Activated CD4-positive, CD25-positive, alpha-beta regulatory T cell treated with anti-CD3 and anti-CD28 coated beads, Interleukin-2, amount 50 U/mL, for 72 hours (primary cell): ENCODE measurements at places on chromosomes 6 and 20.

GRCh38 chr6:42332916-42333315, 115.3 kb upstream of the MRPS10 start:
- no peak for DNase-seq

- no peak for DNase-seq
These were observed 37.8 kb upstream of the ANKEF1 start for GRCh38 chr20:9996944-9997343.

DNA sequence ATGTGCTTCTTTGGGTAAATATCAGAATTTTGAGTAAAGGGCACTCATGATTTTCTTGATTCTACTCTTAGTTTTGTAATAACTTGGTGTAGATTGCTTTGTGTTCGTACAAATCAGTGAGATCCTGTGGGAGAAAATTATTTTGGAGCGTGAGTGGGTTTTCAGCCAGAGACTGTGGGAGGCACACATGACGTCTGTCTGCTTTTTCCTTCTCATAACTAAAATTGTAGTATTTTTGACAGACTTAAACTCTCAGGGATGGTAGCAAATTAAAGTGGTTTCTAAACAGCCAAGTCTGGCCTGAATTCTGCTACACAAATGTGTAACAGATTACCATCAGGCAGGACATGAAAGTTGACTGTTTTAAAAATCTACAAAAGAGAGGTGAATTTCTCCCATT, 222.6 kb downstream of the OTOR start:
- DNase-seq = no peak

DNA sequence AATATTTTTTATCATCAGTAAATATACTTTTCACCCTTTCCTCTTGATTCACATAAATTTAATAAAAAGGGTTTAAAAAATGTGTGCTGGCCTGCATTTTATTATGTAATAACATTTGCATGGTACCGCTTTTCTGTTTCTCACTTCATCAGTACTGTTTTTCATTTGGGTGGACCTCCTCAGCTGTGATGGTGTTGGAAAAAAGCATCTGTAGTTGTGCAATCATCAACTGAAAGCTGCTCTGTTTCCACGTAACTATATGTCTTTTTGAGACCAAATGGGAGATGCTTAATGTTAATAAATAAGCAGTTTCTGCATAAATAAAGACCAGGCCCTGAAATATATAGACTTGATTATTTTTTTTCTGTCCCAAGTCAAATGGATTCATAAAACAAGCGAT, 31.6 kb upstream of the CENPW start:
- DNase-seq = no peak

DNA sequence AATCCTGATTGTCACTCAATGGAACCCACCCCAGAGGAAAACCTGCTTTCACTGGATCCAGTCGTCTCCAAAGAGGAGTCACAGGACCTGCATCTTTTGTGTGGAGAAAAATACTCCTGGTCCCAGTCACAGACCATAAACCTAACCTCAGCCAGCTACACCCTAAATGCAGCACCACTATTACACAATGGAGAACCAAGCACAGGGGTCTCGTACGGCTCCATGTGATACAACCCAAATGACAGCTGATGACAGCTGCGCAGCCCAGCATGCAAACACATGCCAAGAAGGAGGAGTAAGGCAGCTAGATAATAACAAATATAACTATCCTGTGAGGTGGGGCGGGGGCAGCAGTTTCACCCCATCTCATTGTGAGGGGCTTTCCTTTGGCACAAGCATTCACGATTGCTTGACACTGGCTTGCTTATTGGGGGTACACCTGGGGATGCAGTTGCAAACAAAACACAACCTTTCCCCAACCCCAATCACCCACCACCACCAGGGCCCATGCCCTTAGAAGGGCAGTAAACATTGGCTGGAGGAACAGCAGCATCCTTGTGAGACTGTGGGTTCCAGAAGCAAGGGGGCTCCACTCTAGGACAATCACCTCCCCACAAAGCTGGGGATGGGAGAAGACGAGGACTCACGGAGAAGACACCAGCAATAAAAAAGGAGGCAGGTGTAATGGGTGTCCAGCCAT, 51.5 kb downstream of the TRERF1 start:
- DNase-seq = no peak

GRCh38 chr6:29887330-29887818, 55.0 kb upstream of the HLA-A start:
- peak; percentile 36 for DNase-seq

GRCh38 chr6:91042656-91043055, 455.8 kb upstream of the MAP3K7 start:
- no peak for DNase-seq

GRCh38 chr20:51022803-51023616, at the start of gene KCNG1:
Gene KCNG1 (minus strand): TSS chr20:51023107. CDS start chr20:51010338, 12,769 bp downstream.
- DNase-seq = peak; percentile 37

- DNase-seq = no peak
These were observed 49.2 kb downstream of the GMDS start for GRCh38 chr6:2196079-2196679.

DNA sequence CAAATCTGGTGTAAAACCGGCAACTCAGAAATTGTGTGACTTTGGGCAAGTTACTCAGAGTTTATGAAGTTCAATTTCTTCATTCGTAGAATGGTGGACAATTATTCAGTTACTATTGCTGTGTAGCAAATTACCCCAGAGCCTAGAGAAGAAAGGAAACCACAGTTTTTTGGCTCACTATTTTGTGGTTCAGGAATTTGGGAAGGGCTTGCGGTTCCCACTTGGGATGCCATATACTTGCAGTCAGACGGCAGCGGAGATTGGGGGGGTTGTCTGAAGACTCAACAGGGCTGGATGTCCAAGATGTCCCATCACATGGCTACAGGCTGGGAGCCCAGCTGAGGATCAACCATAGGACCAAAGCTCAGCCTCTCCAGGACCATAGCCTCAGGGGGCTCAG, 108.1 kb downstream of the PCSK2 start:
- no peak for DNase-seq

GRCh38 chr20:37220731-37221130, 40.9 kb downstream of the GHRH start:
- no peak for DNase-seq

DNA sequence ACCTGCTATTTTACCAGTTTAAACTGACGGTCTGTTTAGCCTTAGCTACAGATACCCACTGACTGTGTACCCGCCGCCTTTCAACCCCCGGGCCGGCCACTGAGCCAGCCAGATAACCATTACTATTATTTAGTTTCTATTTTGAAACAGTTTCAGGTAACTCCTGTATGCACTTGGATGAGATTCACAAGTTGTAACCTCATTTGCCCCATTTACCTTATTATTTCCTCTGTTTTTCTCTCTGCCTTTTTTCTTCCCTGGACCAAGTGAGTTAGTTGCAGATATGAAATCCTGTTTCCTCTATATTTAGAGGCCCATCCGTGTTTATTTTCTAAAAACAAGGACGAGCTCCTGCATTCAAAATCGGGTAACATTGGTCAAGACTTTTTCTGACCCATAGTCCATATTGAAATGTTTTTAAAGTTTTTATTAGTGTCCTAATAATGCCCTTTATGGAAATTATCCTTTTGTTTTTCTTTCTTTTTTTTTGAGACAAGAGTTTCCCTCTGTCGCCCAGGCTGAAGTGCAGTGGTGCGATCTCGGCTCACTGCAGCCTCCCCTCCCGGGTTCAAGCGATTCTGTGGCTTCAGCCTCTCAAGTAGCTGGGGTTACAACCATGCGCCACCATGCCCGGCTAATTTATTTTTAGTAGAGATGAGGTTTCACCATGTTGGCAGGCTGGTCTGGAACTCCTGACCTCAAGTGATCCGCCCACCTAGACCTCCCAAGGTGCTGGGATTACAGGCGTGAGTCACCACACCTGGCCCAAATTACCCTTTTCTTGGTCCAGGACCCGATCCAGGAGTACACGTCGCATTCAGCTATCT, 767 bp downstream of the AP5S1 start:
- DNase-seq = no peak

- DNase-seq = no peak
These were observed 60.4 kb downstream of the FOXO3 start for GRCh38 chr6:108621117-108621516.

GRCh38 chr20:2521369-2522305, 12.9 kb upstream of the ZNF343 start:
- DNase-seq = peak; percentile 57

DNA sequence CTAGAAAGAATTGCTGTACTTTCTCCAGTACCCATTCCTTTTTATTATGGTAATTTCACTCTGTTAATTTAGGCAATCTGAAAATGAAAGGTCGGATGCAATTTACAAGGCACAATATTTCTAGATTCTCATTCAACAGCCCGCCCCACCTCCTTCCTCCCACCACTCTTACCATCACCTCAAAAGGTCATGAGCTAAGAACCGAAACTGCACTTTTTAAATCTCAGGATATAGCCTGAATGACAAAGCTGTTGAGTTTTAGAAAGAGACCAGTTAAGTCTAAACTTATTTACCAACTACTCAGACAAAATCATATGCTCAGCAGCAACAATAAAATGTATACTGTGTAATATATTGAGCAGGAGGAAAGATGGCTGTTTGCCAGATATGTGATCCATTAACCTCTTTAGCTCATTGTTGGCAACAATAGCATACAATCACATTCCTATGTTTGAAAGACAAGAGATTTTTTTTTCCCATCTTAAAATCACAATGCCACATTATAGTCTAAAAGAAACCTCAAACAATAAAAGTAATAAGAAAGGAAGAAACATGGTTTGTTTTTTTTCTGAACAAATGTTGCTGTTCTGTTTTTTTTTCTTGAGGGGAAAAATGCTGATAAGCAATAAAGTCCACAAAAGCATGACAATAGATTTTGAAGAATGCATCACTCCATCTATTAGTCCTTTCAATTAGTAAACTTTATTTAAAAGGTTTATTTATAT, 1.6 kb upstream of the HS3ST5 start:
- no peak for DNase-seq

DNA sequence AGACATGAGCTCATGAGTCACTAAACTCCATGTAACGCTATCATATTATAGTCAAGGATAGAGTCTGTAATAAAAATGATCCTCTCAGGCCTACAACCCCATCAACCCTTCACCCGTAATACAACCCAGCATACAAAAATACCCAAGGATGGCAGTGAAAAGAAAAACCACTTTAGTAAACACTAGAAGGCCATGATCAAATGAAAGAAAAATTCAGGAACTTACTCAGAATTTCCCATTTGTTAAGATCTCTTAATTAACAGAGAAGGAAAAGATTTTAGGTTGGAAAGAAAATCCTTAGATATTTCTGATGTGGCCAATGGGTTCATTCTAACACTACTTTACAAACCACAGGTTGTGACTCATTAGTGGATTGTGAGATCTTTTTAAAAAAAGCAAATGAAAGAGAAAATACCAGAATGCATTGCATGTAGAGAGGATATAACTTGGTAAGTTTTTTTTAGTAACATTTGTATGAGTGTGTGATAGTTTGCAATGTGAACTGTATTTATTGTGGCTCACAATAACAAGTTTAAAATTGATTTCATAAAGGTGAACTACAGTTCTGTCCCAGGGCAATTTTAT, 8.0 kb upstream of the UBE2J1 start:
- no peak for DNase-seq

DNA sequence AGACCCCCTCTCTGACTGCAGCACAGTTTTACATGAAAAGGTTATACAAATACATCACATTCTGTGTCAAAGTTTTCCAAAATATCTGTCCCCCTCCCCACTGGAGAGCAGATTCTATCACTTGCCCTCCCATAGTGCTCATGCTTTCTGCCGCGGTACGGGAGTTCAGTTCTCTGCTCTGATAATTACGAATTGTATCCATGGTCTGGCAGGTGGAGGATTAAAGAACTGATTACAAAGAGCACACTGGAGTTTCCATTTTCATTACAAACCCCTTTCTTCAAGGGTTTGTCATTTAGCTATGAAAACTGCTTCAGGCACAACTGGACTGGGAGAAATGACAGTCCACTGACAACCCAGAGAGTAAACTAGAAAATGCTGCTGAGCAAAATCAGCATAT, 166.0 kb downstream of the PDSS2 start:
- no peak for DNase-seq

DNA sequence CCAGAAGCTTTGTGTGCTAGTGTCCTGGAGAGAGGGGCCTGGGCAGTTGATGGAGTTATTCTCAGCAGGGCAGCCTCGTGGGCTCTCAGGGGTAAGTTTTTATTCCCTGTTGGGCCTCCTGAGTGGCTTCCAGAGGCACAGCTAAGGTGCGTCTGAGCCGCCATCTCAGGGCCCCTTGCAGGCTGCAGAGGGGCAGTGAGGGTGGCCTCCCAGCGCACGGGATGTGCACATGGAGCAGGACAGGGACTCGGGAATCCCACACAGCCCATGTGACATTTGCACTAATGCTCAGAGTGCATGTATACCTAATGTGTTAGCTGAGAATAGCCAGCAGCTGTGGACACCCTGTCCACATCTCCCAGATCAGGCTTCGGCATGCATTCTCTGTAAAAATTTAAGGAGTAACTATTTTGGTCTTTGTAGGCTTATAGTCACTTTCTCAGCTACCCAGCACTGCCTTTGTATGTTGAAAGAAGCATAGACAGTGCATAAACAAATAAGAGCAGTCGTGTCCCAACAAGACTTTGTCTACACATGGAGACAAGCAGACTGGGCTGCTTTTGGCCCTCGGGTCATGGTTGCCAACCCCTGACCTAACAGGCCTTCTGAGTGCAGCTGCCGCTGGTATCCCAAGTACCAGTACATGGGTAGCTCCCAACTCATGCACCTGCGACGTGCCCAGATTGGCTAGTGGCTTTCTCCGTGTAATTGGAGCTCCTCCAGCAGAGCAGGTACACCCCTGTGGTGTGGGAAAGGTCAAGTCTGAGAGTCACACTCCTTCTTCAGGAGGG, 18.6 kb upstream of the CST9L start:
- DNase-seq = no peak

DNA sequence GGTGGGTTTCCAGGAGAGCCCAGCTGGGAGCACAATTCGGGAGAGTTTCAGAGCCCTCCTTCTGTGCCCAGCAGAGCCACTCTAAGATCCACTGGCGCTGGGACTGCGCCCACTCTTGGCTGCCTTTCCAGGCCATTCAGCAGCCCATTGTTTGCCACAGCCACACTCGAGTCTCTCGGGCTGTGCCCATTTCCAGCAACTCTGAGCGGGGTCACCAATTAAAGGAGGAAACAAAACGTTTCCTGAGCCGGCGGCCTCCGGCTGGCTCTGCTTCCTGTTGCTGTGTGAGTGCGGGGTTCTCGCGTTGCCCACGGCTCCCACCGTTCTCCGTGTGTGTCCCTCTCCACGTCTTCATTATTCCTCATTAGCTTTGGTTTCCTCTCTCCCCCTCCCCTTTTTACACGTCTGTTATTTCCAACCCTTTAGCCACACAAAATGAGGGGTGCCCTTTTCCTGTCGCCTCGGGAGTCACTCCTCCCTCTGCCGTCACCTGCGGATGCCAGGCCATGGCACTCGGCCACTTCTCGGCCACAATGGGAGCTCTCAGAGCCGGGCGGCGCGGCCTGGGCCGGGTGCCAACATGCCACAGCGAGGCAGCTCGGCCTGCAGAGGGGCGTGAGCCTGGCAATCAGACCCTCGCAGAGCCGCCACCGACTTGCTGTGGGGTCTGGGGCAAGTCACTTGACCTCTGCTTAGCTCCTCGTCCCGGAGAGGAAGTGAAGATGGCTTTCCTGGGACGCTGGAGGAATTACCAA, 94.3 kb upstream of the NKX2-2 start:
- no peak for DNase-seq

GRCh38 chr6:134739299-134740026, 210.4 kb downstream of the ALDH8A1 start:
- DNase-seq = no peak
